ENCODE measurements at places on chromosomes 16 and 17. TPM values are rescaled to one million over a fixed set of nuclear protein-coding genes. Genes with fewer than 3 reads are reported as not detected.

GRCh38 chr17:42313773-42314566 lies 25.7 kb downstream of the STAT5A start:
- no peak for DNase-seq

The ABCA10 gene
- total RNA-seq = not detected

DNA sequence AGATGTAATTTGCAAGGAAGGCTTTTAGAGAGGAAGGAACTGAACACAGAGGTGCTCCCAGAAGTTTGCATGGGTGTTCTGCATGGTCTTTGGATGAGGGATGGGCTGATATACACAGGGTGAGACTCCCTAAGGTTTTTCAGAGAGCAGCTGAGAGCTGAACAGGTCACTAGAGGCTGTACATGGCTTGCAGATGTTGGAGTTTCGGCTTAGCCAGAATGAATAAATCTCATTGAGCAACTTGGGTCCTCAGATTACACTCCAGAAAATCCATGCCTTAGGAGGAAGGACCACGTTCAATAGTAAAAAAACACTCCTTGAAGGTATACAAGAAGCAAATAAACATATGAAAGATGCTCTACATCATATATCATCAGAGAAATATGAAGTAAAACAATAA lies 7.5 kb upstream of the ITGB3 start:
- DNase-seq = no peak

DNA sequence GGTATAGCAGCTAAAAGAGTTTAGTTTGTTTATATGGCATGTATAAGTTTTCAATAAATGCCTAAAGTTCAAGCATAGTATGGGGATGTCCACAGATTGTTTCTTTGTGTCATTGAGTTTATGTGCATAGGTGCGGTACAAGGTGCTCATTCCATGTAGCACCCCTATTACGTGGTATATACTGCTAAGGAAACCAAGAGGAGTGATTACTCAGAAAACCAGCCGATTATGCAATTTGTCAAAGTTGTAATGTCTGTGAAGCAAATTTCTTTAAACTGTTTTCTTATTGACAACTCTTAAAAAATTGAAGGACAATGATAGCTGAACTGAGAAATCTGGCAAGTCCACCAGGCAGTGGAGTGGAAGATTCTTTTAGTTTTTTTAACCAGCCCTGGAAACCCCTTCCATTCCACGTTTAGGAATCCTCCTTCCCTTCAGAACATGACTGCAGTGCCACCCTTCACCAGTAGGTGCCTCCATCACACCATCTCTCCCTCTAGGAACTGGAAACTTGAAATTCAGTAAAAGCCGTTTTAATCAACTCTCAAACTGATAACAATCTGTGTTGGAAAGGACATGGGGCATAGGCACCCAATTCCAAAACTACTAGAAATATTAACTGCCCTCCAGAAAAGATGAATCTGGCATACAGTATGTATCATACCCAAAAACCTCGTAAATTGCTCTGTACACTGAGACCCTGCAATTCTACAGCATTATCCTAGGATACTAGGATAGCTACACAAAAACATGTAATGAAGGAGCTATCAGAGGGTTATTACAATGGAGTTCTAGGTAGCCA lies 43.5 kb downstream of the REXO5 start:
- peak; percentile 51 for DNase-seq

The HS3ST3A1 gene
- 3.2 TPM for total RNA-seq

The FAM222B gene
- 76.1 TPM for total RNA-seq

- DNase-seq = no peak
Observed at GRCh38 chr16:69563605-69564580, 1.9 kb upstream of the NFAT5 start.

- DNase-seq = no peak
Observed at GRCh38 chr17:42182927-42183734, 2.1 kb downstream of the HCRT start.

- no peak for DNase-seq
Observed at GRCh38 chr17:77951123-77951522, 7.4 kb upstream of the TNRC6C start.

DNA sequence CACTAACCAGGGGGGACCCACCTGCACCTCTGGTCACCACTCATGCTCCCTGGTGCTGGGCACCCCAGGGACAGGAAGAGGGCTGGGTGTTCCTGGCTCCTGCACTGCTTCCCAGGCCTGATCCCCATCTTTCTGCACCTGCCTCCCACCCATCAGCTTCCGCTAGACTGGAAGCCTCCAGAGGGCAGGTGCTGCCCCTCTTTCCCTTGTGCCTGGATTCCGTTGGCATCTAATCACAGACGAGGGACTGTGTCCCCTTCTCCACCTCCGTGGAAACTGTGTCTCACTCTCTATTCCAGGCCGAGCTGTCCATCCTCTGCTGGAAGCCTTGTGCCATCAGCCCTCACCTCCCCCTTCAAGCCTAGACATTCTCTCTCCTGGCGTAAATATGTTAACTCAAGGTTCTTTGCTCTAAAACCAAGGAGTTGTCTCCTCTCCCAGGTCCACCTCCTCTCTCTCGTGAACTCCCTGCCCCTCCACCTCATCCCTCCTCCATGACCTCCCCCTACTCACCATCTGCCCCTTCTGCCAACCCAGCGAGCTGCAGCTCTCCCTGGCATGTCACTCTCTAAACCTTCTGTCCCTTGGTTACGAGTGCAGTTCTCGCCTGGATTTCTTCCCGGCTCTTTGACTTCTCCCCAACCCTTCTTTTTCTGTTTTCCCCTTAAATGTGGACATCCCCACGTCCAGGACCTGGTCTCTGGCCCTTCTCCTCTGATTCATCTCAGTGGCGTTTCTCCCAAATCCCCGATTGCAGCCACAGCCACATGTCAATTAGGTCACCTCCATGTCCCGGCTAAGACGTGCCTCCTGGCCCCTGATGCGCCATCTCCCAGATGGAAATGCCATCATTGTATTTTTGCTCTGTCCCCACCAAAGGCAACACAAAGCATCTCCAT lies 107.7 kb downstream of the SEC14L1 start:
- DNase-seq = no peak

The CCDC200 gene
- total RNA-seq = not detected

The TSPOAP1 gene
- total RNA-seq = 19.0 TPM

GRCh38 chr16:8677481-8677880 lies 3.1 kb downstream of the ABAT start:
- DNase-seq = no peak

DNA sequence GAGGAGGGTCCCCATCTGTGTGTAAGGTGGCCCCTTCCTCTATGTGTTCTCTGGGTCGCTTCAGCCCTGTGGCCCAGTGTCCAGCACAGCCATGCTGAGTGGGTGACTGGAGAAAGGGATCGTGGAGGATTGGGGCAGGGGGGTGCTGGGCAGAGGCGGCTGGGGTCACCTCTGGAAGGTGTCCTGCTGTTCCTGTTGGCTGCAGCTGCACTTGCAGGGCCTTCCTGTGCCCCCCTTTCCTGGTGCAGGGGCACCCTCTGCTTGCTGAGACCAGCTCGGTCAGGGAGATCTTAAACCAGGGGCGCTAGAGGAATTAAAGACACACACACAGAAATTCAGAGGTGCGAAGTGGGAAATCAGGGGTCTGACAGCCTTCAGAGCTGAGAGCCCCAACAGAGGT lies 11.1 kb downstream of the IL32 start:
- DNase-seq = no peak

The MYBBP1A gene
- 177 TPM for total RNA-seq

DNA sequence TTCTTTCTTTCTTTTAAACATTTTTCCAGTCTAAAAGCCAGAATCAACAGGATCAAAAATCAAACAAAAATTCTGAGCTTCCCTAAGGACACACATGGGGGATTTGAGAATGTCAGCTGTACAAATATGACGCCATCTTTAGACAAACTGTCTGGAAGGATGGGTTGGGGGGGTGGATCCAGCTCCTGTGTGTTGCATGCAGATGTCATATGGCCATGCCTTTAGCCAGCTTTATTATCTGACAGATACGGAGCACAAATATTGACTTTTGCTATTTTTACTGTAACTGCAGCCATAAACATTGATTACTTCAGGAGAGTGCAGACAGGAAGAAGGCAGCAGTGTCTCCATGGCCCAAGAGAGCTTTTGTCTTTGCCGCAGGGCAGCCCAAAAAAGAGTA lies 279.4 kb upstream of the ELAC2 start:
- no peak for DNase-seq

The HSPB9 gene
- 0.18 TPM for total RNA-seq

DNA sequence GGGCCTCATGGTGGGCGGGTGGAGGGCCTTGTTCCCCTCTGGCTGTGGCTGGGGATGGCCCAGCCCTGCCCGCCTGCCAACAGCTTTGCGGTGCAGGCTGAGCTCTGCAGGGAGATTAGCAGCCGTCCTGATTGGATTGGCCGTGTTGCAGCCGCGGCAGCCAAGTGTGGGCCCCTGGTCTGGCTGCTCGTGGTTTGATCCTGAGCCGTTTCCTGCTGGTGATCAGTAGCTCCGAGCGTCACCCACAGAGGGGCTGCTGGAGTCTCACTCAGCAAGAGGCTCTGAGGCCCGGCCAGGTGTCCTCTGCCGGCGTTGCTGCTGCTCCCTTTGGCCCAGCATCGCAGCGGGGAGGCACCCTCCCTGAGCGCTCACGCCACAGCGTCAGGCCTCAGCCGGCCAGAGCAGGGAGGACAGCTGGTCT lies 32.5 kb downstream of the BAIAP2 start:
- no peak for DNase-seq

DNA sequence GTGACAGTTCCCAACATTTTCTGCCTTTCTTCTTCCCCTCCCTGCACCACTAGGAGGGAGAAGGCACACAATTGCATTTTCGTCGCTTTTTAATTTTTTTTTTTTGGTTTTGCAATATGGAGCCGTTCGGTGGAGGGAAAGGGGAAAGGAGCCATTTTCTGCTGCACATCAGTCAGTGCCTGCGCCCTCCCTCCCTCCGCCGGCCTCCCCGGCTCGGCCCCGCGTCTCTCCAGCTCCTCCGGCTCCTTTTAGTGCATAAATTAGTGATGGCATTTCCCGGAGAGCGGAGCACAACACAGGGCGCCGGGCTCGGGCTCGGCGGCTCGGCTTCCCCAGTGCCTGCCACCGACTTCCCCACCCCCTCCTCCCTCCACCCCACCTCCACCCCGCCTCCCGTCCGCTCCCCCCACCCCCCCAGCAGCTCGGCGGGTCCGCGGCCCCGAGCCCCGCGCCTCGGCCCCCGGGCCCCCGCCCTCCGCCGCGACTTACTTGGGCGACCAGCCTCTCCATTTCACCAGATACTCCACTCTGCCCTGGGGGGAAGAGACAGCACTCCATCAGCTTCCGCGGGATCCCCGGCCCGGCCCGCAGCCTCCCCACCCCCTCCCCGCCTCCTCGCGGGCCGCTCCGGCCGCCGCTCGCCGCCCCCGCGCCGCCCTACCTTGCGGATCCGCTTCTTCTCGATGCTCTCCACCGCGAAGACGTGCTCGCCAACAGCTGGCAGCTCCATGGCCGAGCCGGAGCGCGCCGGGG lies 542 bp downstream of the CBX4 start:
- peak; percentile 87 for DNase-seq

The HEATR9 gene
- total RNA-seq = not detected

GRCh38 chr16:83356266-83356665 lies 451.5 kb upstream of the HSBP1 start:
- DNase-seq = peak; percentile 35

The ZNF469 gene
- 4.4 TPM for total RNA-seq

The CA7 gene
- total RNA-seq = 0.55 TPM

- peak; percentile 65 for DNase-seq
Observed at GRCh38 chr16:78072275-78072674, 27.2 kb upstream of the WWOX start.

The HBA2 gene
- 4.3 TPM for total RNA-seq

DNA sequence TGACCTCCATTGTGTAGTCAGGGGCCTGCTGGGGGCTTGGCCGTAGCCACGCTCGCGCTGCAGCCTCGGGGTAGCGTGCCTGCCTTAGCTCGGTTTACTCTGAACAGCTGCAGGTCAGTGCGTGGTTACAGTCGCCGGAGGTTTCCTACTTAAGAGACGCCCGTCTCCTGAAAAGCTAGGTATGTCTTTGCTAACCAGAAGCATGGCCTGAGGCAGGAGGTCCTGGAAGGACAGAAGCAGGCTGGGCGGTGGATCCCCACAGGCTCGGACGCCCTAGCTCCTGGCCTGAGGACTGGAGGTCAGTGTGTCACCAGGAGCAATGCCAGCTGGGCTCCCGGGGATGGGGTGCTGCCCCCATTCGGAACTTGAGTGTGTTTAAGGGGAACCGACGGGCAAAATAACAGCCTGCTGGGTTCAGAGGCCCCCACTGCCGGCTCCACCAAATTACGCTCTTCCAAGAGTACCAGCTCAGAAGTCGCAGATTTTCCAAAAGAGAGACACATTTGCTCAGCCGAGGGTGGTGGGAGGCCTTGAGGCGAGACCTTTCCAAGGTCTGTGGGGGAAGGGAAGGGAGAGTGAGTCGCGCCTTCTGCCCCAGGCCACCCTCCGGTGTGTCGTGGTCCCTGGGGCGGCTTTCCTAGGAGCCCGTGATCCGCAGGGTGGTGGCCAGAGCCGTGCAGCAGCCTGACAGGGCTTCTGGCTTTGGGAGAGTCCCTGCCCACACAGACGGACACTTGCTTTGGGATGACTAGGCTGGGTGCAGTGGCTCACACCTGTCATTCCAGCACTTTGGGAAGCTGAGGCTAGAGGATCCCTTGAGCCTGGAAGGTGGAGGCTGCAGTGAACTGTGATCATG lies 3.9 kb upstream of the GNG13 start:
- DNase-seq = no peak

GRCh38 chr16:78759596-78759995 lies 660.1 kb downstream of the WWOX start:
- DNase-seq = no peak

GRCh38 chr16:47058295-47059086 lies 85.0 kb upstream of the DNAJA2 start:
- DNase-seq = no peak

DNA sequence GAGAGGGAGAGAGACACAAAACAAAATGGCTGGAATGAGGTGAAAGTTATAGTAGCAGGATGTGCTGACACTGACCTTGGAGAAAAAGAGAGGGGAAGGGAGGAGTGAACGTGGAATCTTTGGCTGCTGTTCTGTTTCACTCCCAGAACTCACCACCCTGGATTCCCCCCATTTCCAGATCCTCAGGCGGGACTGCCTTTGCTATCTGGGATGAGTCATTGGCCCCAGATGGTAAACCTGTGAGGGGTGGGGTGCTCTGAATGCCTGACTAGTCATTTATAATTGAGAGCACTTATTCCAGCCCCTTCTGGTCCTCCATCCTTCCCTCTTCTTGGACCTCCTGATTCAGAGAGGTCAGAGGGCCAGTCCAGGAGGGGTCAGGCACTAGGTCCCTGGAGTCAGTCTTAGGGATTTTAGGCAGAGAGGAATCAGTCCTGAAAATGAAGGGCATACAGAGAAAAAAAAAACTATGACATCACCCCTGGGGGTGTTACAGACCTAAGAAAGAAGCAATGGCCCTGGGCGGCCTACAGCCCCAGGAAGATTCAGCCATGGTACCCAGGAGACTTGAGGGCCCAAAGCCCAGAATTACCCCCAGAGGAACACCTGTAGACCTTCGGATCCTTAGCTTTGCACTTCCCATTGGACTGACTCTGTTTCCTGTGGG lies 2.2 kb upstream of the ZG16 start:
- no peak for DNase-seq

All from H9 (cell line).